CD4-positive, alpha-beta T cell treated with Interferon alpha-2 for 1 hour (primary cell): ENCODE measurements at places on chromosomes 12 and 14.

DNA sequence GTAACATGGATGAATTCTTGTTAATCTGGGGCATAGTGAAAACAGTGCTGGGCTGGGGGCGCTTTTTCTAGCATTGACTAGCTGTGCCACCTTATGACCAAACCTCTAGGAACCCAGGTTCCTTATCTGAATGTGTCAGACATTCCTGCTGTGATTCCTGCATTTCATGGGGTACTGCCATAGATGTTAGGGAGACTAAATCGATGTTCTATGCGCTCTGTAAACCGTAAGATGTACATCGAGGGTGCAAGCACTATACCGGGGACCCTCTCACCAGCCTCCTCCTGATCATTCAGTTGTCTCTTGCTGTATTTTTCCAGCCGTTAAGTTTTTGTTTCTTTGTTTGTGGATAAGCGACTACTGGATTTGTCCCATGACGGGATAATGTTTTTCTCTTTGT lies 170.9 kb upstream of the PARP11 start:
- DNase-seq = no peak

GRCh38 chr12:25025951-25026490 lies 77.1 kb upstream of the BCAT1 start:
- no peak for DNase-seq

GRCh38 chr12:46402451-46402850 lies 29.9 kb upstream of the SLC38A2 start:
- no peak for DNase-seq

DNA sequence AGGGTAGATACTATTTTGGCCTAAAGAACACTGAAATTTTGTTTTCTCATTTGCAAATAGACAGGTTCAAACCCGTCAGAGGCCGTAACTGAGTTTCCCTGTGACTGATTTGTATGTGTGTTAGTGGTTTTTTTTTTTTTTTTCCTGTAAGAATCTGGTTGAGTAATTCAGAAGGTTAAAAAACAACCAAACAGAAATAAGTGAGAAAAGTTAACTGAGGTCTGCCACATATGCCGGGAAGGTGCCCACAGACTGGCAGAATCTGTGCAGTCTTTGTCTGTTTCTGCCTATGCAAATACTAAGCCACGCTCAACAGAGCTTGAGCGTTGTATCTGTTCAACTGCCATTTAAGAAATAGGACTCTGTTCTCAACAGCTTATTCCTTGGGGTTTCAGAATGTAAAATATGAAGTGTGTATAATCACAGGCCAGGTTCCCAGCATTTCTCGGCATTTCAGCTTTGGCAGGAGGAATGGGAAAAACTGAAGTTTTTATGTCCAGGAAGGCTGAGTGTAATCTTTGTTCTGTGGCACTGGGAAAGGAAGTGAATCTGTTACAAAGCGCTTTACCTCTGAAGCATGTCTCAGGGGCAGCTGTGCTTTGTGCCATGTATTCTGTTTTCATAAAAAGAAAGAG lies 181.9 kb downstream of the PRKCH start:
- DNase-seq = peak; percentile 72

- DNase-seq = no peak
Observed at GRCh38 chr14:100906420-100906819, 2.9 kb upstream of the RTL1 start.

GRCh38 chr12:104275689-104276088 lies 27.9 kb upstream of the EID3 start:
- no peak for DNase-seq

GRCh38 chr14:55605793-55606192 lies 25.8 kb downstream of the KTN1 start:
- no peak for DNase-seq

GRCh38 chr12:122023339-122024131 lies 1.9 kb downstream of the BCL7A start:
- DNase-seq = no peak

GRCh38 chr12:132178316-132178715 lies 34.1 kb downstream of the NOC4L start:
- DNase-seq = no peak

- DNase-seq = peak; percentile 76
Observed at GRCh38 chr12:57127726-57128518, at the start of gene LRP1. LRP1 (plus strand) TSS chr12:57128483; CDS start chr12:57128965, 482 bp downstream.

DNA sequence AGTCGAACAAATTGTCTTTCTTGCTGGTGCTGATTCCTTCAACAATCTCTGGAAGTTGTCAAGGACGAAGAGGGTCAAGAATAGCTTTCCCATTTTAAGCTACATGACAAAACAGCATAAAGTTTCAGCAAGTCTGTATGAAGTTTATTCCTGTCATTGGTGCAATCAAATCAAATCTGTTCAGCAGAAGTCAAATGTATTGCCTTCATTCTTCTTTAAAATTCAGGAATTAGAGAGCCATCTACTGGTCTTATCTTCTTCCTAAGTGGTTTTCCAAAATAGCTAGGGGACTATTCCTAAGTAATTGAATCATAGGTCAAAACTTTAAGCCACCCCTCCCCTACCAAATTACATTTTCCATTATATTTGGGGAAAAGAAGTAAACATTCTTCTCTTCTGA lies 990.2 kb downstream of the GALC start:
- no peak for DNase-seq

DNA sequence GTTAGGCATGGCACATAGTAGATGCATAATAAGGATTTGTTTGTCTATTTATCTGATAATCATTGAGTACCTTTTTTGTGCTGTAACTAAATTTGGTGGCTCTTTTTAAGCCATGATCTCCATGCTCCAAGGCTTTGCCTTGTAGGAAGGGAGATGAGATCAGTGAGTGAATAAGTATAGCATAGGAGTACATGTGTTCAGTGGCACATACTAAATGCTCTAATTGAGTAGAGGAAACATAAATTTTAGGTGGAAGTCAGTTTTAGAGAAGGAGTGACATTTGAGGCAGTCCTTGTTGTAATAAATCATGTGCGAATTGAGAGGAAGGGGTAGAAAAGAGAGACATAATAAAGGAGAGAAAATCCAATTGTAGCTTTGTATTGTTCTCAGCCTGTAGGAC lies 482.6 kb downstream of the NRXN3 start:
- no peak for DNase-seq

DNA sequence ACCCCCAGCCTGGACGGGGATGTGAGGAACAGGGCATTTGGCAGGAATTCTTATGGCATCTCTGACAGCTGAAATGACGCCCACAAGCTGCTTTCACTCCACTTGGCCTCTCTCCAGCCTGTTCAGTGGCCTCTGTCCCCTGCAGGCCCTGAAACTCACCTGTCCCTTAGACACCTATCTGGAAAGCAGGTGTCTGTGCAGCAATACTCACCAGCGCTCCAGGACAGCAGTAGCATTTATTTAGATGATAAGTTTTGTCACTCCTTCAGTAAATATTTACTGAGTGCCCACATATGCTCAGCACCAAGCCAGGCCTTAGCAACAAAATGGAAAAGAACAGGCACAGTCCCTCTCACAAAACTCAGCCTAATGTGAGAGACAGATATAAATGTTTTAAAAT lies 311.1 kb upstream of the FKBP4 start:
- no peak for DNase-seq

GRCh38 chr14:79786522-79786921 lies 424.8 kb downstream of the DIO2 start:
- DNase-seq = no peak

DNA sequence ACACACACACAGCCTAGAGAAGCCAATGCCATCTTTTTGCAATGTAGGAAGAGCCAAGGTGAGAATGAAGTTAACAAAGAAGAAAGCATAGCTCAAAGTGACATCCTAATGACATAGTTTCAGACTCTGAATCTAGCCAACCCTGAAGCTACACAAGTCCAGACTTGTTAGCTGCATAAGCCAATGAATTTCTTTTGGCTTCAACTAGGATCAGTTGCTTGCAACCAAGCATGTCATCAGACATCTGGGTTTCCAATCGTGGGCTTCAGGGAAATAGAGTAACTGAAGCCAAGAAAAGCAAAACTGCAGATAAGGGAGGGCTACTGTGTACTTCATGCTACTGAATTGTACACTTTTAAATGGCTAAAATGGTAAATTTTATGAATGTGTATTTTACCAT lies 4.4 kb upstream of the GPHN start:
- no peak for DNase-seq

DNA sequence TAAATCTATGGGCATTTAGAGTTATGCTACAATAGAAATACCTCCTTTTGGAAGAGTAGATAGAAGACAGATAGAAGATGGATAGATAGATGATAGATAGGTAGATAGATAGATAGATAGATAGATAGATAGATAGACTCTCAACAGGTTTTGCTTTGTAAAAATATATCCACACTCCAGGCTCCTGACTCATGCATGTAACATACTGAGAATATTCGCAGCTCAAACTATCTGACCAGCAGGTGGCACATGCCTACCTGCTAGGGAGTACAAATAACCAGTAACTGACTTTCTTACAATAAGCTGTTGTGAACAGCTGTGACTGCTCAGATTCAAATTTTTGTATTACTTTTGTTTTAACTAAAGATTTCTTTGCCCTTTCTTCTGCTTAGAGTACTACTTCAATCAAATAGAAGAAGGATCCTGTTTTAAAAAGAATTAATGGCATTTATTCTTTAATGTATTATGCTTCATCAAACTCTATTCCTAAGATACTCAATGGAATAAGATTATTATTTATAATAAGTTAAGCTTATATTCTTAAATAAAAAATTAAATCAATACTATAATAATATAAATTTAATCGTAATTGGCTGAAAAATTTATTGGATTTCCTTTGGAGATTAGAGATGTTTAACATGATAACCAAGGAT lies 15.8 kb upstream of the CPNE8 start:
- peak; percentile 25 for DNase-seq

- no peak for DNase-seq
Observed at GRCh38 chr12:57618966-57619433, 7.8 kb downstream of the ARHGEF25 start.

- DNase-seq = no peak
Observed at GRCh38 chr14:58533446-58533845, 104.3 kb upstream of the DACT1 start.

GRCh38 chr14:67199016-67199415 lies 9.8 kb downstream of the GARIN2 start:
- no peak for DNase-seq

GRCh38 chr14:54778618-54779345 lies 123.8 kb downstream of the GCH1 start:
- no peak for DNase-seq

DNA sequence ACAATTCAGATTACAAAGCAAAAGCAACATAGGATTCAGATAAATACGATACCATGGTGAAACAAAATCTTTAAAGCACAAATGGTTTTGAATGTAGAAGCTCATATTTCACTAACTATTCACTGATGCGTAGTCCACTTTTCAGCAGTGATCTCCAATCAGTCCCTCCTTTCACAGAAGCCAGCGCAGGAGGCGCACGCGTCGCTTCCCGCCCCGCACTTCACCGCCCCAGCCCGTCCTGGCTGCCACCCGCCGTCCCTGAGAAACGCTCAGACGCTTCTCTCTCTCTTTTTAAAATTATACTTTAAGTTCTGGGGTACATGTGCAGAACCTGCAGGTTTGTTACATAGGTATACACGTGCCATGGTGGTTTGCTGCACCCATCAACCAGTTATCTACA lies 19.8 kb upstream of the CHFR start:
- no peak for DNase-seq

- DNase-seq = no peak
Observed at GRCh38 chr12:46224386-46224785, 44.5 kb downstream of the SLC38A1 start.

- peak; percentile 20 for DNase-seq
Observed at GRCh38 chr12:106841510-106842302, 67.2 kb downstream of the RIC8B start.

DNA sequence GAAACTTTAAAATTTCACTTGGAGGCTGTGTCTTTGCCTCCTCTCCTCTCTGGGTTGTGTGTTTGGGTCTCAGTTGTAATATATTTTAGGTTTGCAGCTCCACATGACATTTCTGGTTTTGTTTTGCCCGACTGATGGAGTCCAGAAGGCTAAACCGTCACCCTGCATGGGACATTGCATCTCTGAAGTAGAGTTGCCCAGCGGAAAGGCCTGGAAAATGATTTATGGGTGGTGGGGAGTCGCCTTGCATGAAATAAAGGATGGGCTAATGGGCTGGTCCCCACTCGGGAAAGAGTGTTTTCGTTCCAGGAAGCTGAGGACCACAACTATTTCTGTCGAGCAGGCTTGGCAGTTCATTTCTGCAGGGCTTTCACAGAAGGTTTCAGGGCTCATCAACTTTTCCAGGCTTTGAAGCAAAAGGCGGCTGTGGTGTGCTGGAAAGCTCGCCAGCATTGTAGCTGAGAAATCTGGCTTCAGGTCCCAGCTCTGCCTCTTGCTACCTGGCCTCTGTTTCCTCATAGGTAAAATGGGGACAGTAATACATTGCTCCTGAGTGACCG lies 74.8 kb upstream of the GSC start:
- no peak for DNase-seq

DNA sequence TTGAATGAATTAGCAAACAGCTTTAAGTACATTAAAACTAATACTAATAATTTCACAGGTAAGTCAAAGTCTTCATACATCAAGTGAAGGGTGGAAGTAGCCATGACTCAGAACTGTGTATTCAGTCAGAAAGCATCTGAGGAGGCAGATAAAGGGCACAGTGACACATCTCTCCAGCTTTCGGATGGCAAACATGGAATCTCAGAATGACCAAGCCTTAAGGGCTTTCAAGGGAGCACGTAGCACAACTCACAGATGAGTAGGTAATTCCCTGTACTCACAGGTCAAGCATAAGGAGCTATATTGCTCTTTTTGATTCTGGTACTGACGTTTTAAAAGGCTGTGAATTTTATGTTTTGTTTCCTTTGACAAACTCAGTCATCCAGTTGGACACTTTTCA lies 56.0 kb downstream of the MDGA2 start:
- no peak for DNase-seq

DNA sequence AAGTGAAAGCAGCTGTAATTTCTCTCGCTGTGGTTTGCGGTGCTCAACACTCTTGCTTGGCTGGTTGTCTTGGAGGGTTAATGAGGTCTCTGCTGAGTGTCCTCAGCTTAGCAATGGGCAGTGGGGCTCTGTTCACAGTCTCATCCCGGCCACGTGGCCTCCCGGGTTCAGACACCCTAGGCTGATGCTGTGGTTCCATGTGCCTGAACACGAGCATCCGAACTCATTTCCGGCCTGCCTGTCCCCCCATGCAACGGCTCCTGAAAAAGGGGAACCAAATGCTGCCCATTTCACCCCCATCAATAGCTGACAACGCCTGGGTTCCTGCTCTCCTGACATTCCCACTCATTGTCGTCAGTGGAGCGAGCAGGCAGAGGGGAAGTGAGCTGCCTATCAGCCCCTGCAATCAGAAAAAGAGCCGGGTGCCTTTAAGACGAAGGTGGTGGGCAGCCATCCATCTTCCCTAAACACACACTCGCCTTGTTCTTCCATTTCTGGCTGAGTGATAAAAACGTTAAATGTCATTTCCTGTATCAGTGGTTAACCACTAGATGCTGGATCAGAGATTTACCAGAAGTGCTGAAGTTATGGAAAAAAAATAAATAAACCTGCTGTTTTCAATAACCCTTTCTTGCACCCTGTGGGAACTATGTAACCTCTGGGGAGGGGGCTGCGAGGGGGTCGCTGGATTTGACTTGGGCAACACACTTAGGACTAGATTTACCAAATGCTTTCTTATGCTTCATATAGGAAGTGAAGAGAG lies 60.3 kb upstream of the BCL2L14 start:
- DNase-seq = peak; percentile 77

- no peak for DNase-seq
Observed at GRCh38 chr14:92980866-92981265, 57.9 kb downstream of the CHGA start.
